ENCODE measurements at places on chromosomes 1 and 21.

- no peak for DNase-seq
Measured at GRCh38 chr1:227996187-227996950, 10.4 kb upstream of the WNT3A start.

DNA sequence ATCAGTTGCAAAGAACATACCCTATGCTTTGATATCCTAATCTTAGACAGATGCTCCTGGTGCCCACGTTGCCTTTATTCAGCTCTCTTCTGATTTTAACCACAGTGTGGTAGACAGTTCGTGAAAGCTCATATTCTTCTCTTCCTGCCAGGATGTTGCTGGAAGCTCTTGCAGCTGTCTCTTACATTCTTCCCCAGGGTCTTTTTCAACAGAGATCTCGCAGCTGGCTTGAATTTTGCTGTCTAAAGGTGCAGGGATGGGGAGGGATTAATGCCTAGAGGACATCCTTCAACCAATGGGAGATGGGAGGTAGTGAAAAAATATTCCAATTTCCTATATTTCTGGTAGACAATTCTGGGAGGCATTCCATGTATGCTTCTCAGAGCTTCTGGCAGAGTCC, 150.0 kb upstream of the APP start:
- no peak for DNase-seq

GRCh38 chr1:228846952-228847351, 111.7 kb downstream of the RHOU start:
- DNase-seq = no peak

- no peak for DNase-seq
Measured at GRCh38 chr1:17250601-17251000, 1.7 kb downstream of the PADI3 start.

DNA sequence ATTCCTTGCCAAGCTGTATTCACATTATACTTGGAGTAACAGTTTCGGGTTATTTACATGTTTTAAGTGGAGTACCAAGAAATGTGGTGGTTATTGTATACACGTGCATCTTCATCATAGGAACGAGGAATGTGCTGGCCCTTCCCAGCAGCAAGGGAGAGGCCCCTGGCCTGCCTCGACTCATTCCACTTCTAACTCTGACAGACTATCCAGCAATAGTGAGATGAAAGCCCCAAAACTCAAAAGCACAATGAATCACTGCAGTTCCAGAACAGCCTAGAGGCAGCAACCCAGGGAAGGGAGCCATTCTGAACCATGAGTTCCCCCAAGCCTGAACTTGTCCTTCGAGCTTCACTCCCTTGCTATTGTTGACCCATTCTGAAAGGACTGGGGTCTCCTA, 23.1 kb downstream of the FAM89A start:
- no peak for DNase-seq

DNA sequence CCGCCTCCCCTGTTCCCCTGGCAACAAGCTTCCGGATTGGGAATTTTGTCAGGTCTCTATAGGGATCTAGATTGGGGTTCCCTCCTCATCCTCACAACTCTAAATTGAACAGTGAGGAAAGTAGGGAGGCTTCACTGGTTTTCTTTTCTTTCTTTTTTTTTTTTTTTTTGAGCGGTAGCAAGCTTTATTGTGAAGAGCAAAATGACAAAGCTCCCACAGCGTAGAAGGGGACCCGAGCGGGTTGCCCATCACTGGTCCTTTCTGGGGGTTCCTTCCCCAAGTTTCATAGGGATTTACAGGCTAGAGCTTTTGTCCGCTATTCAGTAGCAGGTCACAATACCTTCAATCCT, 10.3 kb downstream of the ARHGEF2 start:
- no peak for DNase-seq

GRCh38 chr1:50775740-50776139, 184.3 kb downstream of the FAF1 start:
- no peak for DNase-seq
